ENCODE measurements at places on chromosomes 2 and 18.

GRCh38 chr18:50199921-50200320 lies 5.0 kb upstream of the MYO5B start:
- DNase-seq = no peak

DNA sequence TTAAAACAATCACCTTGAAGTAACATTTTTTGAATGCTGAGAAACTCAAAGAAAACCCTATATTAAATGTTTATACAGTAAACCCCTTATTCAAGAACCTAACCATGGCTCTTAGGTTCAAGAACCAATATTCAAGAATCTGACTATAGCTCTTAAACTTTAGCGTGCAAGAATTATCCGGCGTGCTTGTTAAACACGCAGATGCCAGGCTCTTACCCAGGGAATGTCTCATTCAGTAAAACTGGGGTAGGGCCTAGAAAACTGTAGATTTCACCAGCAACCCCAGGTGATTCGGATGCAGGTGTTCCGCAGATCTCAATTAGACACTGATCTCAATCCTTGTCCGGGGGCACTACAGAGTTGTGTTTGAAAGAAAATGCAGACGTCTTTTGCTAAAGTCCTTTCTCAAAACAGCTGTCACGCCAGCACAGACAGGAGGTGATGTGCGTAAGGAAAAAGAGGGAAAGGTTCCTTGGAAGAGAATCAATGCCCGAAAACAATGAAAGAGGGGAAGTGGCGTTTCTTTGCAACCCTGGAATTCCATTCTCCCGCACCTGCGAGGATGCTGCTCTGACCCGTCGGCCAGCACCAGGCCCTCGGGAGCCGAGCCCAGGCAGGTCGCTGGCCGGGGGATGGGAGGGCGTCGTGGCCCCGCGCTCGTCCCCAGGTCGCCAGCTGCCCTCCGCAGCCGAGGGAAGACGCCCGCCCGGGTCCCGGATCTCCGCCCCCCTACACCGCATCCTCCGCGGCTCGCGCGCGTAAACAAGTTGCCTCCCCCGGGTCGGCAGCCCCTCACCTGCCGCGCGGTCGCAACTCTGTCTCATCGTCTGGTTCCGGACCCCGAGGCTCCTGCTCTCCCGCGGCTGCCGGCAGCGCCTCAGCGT lies 851 bp downstream of the EIF2AK3 start:
- DNase-seq = peak; percentile 53

DNA sequence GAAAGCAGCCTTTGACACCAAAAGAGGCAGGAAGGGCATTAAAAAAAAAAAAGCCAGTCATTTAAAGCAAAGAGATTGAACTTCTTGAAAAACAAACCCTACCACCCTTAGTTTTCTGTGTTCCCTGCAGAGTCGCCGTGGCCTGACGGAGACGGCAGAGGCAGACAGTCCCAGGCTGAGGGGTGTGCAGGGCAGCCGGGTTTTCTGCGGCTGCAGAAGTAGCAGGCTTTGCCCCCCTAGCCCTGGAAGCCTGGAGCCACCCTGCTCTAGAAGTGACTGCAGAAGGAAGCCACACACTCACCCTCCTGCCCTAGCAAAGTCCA lies 2.8 kb downstream of the INPP5D start:
- no peak for DNase-seq

GRCh38 chr2:20526708-20527107 lies 79.8 kb downstream of the RHOB start:
- DNase-seq = no peak

DNA sequence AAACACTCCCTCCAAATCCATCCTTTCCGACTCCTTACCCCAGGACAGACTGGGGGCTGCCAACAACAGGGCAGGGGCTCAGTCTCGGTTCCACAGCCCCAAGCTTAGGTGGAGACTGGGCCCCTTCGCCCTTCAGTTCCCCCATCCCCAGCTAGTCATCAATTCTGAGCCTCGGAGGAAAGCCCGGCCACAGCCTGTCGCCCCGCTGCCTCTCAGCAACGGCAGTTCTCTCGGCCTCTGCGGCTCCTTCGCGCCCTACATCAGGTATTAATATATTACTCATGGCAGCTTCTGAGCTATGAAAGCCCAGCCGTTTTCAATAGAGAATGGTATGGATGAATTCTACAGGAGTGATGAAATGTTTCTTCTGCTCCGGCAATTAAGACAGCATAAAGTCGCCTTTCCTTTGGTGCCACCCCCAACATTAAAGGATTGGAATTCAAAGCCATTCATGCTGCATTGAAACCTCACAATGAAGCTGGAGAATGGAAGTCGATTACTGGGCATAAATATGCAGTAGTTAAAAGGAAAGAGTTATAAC lies 2.8 kb downstream of the HDAC4 start:
- DNase-seq = no peak

DNA sequence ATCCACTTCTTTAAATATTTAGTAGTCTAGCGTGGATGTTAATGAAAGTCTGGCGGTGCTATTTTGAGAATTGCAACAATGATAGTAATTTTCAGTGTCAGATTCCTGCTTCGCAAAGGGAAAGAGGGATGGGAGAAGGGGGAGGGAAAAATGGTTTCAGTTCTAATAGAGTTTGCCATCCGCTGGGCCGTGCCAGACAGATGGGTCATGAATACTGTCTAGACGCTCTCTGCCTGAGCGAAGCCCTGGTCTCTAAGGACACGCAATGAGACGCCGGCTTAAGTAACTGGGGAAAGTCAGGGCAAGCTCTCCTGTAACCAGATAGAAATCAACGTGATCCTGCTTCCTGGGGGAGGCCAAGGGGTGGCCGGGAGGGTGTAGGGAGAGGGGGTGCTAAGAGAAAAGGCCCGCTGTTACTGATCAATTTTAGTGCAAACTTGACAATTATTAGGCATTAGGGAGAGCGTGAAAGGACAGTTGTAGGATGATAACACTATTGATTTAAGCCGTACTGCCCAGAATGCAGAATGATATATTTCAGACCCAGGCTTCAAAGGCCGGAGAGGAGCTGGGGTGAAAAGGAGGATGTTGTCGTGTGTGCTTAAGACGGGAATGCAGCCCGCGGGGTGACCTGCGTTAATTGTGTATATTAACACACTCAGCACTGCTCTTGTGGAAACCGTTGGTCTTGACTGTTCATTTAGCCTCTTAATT lies 229.2 kb downstream of the LDLRAD4 start:
- no peak for DNase-seq

DNA sequence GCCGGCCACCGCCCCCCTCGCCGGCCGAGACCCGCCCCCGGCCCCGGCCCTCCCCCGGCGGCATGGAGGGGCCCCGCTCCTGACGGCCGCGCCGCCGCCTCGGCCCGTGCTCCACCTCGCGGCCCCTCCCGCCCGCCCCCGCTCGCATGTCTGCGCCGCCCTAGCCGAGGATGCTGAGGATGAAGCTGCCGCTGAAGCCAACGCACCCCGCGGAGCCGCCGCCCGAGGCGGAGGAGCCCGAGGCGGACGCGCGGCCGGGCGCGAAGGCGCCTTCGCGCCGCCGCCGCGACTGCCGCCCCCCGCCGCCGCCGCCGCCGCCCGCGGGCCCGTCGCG lies 397 bp downstream of the ZCCHC2 start:
- no peak for DNase-seq

DNA sequence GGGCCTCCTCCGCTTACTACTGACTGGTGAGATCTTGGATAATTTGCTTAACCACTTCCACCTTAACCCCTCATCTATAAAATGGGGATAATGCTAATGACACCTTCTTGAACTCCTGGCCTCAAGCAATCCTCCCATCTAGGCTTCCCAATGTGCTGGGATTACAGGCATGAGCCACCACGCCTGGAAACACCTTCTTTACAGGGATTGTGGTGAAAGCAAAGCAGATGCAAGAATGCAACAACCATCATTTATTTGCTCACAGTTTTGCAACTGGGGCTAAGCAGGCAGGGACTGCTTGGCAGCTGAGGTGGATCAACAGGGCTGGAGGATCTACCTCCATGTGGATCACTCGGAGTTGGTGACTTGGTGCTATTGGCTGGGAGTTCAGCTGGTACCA lies 76.2 kb upstream of the ZNF532 start:
- no peak for DNase-seq

DNA sequence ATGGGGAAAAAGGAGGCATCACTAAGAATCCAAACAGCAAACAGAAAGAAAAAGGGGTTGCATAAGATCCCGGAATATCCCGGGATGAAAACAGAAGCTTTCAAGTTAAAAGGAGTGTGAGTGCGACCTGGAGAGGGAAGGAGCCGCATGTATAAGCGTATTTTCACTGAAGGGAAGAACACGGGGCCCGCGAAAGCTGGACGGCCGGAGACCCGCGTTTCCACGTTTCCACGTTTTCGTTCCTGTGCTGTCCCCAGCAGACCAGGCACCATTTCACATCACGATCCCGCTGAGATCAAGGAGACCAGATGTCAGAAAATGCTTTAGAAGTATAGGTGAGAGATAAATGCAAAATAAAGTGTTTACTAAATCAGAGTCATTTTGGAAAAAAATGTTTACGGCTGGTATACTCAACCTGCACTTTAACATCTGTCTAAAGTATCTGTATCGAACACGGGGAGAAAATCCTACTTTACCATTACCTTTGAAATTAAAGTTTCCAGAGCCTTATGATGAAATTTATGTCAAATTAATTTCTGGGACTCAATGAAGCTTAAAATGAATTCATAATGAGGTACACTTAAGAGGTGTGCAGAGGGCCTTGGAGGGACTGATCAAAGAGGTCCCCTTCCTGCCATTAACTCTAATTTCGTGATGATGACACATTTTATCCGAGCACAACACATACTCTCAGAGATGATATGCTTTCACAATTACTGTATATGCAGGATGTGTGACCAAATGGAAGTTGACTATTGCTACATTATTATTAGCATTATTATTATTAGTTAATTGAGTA lies 71.0 kb upstream of the SALL3 start:
- DNase-seq = no peak

DNA sequence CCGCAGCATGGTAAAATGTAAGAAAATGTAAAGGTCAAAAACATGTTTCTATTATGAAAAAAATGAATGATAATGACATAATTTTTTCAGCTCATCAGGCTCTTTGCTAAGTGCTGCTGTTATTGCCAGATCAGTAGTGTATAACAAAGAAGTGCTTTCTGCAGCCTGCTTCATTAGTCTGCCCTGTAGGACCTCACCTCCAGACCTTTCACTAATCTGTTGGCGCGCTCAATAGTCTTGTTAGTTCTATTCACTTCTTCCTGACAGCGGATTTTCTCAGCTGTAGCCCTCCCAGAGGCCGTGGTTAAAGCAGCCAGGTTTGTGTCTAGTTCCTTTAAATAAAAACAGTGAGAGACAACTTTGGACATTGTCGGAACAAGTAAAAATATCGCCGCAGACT lies 97.7 kb downstream of the CDCA7 start:
- DNase-seq = no peak

- DNase-seq = no peak
These were observed 1410.4 kb upstream of the ZEB2 start for GRCh38 chr2:145930318-145930717.

Data from CD4-positive, alpha-beta T cell treated with Interleukin-17A for 1 hour (primary cell).